ENCODE measurements at places on chromosomes 11 and 22.

- no peak for DNase-seq
Measured at GRCh38 chr11:6474413-6474792, 662 bp upstream of the TRIM3 start.

GRCh38 chr11:10319702-10320558 lies 15.1 kb downstream of the ADM start:
- DNase-seq, result no peak

DNA sequence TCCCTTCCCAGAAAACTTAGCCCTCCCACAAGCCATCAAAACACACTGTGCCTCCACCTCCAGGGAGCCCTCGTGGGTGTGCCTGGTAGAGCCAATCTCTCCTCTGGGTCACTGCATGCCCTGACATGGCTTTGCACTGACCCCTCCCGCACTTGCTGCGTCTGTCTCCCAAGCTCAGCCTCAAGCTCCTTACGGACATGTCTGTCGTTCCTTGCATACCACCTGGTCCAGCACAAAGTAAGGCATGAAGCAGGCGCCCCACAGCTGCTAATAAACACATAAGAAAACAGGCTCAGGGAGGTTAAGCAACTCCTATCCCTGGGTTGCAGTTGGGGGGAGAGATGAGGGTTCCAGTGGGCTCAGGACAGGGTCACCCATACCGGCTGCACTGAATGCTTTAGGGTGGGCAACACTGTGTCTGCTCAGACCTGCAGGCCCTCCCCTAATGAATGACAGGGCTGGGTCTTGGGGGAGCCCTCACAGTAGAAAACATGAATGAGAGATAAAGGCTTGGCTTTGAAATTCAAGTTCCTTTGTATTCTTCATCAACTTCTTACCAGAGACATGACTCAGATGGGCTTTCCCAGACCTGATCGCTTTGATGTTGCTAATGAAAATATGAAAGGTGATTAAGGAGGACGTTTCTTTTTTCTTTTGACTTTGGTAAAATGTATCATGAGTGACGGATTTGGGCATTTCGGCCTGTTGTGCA lies 38.0 kb downstream of the PHF21B start:
- DNase-seq, result no peak

GRCh38 chr22:49827853-49828598 lies at the start of gene BRD1:
Gene BRD1, minus strand, starts transcription at chr22:49827873. Its CDS starts 3,556 bp downstream, at chr22:49824317.
- DNase-seq, result peak; percentile 61

- no peak for DNase-seq
Measured at GRCh38 chr22:39174498-39175352, 22.2 kb upstream of the CBX7 start.

DNA sequence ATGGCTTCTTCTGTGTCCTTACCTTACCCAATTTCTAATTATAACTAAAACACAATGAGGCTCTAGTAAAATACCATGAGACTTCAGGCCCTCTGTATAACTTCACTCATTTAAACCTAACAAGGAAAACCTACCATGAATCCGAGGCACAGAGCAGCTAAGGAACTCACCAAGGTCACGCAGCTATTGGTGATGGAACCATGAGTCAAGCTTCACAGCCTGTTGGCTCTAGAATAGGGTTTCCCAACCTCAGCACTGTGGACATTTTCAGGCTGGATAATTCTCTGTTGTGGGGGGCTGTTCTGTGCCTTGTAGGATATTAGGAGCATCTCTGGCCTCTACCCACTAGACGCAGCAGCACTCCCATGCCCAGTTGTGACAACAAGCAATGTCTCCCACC lies 75.7 kb downstream of the TIMP3 start:
- DNase-seq, result no peak

- DNase-seq, result no peak
Measured at GRCh38 chr11:100556781-100557180, 130.3 kb upstream of the ARHGAP42 start.

DNA sequence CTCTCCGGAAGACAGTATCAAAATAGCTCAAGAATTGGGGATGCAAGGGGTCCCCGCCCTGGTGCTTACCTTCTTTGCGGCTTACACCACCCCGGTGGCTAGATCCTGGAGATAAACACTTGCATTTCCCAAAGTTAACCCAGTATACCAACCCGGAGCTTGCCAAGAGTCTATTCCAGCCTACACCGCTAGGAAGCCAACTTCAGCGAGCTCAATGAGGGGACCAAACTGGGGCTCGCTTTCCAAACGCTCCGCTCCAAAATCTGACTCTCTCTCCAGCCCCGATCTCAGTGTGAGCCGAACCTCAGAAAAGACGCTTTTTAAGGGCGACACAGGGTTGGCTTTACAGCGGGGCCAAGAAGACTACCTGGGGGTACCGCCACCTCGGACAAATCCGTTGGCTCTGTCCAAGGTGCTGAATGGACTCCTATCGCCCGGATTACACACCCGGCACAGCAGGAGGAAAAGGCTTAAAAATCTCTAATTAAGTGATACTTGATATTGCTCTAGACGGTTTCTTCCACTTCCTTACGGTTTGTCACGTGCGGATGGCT lies 20.1 kb upstream of the BDNF start:
- no peak for DNase-seq

- DNase-seq, result no peak
Measured at GRCh38 chr22:30048681-30049080, 31.6 kb upstream of the HORMAD2 start.

- DNase-seq, result no peak
Measured at GRCh38 chr11:20014067-20014402, 146.2 kb downstream of the DBX1 start.

DNA sequence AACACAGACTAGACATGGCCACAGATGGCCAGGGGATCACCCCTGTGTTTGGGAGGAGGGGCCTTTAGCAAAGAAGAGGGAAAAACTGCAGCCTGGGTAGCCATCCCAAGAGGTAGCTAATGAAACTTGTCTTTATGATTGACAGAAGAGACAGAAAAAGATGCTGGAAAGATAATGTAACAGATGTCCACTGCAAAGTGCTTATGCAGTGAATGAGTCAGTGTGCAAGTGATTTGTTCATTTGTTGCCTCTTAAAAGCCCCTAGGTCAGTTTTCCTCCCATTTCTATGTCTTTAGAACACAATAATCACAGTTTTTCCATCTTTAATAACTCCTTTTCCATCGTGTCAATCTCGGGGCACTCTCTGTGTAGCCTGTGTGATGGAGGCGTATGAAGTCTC lies 57.2 kb downstream of the INSC start:
- no peak for DNase-seq

DNA sequence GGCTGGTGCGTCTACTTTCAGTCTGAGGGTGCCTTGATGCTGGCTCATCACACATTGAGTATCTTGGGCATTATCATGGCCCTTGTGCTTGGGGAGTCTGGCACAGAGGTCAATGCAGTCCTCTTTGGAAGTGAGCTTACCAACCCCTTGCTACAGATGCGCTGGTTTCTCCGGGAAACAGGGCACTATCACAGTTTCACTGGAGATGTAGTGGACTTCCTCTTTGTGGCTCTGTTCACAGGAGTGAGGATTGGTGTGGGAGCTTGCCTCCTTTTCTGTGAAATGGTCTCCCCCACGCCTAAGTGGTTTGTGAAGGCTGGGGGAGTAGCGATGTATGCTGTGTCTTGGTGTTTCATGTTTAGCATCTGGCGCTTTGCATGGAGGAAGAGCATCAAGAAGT lies 4.9 kb downstream of the TLCD5 start:
- DNase-seq, result no peak

GRCh38 chr22:35406443-35406842 lies 6.5 kb downstream of the MCM5 start:
- DNase-seq, result no peak

DNA sequence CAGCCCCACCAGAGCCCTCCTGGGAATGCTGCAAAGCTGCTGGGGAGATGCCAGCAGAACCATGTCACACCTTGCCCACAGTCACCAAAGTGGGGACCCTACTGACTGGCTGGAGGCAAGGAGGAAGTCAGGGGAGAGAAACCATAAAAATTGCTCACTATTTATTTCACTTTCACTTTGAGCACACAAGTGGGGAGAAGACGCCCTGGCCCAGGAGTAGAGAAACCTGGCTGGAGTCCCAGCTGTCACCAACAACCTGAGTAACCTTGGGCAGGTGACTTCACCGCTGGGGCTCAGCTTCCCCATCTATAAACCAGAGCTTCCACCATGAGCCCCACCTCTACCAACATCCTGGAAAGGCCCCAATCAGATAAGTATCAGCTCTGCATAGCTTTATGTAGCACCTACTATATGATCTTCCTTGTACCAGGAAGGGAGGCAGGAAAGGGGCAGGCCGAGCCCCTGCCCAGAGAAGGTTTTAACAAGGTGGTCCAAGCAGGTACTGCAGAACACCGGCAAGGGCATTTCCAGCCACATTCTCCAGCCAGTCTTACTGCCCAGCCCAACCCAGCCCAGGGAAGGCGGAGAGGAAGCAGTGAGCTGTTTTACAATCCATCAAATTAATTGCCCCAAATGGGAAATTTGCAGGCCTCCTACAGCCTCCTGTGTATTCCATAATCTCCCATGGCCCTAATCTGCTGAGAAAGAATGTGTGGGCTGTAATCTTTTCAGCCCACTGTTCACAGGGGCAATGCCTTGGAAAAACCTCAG lies 27.6 kb downstream of the PLEKHA7 start:
- DNase-seq, result peak; percentile 36

GRCh38 chr11:82869657-82870056 lies 30.6 kb downstream of the PRCP start:
- no peak for DNase-seq

- DNase-seq, result no peak
Measured at GRCh38 chr11:123338266-123338800, 91.7 kb upstream of the GRAMD1B start.

DNA sequence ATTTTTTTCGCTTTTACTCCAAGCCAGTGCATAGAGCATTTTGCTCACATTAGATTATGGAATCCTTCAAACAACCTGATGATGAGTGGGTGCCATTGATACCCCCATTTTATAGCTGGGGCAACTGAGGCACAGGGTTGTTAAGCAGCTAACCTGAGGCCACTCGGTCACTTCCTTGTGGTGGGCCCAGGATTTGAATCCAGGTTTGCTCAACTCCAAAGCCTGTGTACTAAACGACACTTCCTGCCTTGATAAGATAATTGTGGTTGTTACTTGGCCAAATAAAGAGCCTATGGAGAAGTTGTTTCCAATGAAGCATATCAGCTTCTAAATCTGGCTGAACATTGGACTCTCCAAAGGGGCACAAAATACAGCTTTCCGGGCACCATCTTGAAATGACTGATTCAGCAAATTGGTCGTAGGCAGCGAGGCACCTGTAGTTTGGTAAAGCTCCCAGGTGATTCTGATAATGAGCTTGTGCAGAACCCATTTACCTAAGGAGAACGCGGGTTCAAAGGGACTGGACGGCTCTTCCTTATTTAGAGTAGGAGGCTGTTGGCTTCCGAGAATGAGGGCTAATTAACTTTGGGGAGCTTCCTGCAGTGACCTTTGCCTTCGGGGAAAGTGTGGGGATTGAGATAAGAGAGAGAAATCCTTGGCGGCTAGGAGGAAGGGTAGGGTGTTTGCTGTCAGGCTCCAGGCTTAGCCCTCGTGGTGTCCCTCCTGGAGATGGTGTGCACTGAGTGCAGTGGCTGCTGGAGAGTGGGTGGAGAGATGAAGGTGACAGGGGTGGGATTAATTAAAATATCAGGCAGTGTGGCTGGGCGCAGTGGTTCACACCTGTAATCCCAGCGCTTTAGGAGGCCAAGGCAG lies 17.5 kb upstream of the EHF start:
- DNase-seq, result no peak

DNA sequence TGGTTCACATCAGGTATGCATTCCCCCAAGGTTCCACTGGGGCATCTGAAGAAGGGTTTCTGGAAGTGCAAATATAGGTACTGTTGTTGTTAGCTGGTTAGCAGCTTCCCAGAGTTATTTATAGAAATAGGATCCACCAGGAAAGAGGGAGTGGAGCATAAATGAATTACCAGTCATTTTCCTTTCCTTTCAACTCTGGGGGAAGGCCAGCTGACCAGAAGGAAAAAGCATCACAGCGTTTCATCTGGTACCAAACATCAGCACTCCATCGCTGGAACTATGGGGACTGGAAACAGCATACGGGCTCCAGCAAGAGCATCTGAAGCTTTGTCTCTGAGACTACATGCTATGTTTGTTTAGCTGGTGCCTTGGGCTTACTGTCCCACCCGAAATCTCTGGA lies 378.2 kb upstream of the NARS2 start:
- DNase-seq, result no peak

DNA sequence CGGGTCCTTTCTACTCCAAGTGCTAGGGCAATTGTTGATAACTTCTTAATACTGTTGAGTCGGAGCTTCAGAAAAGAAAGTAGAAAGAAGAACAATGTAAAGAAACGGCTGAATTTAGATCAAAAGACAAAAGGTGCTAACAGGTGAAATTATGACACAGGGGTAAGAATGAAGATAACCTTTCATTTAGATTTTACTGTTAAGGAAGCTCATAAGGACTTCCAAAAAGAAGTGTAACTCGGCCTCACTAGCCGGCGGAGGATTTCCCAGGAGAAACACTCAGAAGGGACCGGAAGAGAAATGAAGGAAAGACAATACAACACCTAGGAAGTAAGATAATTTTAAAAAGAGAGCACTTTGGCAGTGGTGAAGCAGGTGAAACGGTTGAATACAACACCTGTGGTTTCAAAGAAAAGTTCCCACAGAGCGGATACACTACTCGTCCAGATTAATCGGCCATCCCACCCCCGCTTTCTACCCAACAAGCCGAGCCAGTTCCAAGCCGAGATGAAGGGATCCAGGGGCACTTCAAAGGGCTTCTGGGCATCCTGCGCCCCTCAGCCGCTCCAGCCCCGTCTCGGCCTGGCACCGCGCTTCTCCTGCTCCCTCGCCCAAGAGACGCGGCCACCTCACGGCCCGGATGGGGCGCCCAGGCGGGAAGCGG lies 737 bp downstream of the PPP2R1B start:
- DNase-seq, result no peak

DNA sequence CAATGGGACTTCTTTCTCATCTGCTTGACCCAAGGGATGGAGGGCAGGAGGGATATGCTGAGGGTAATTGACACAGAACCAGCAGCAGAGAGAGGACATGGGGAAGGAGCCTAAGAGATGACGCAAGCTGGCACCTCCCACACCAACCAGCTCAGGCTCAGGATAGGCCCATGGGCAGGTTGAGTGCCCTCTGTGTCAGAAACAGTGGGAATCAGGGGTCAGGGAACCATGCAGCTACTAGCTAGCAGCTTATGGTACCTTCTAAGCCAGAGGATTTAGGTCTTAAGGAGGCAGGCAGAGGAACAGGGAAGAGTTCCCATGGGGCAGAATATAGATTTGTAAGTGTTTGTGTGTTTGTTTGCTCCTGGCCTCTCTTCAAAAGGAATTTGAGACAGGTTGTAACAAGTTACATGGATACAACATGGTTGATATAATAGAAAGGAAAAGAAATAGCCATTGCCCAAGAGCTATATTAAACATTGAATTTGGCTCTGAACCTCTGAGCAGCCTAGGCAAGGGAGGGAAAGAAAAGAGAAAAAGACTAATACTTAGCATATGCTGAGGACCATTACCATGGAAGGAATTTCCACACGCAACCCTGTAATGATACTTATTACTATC lies 39.9 kb upstream of the NAV2 start:
- DNase-seq, result no peak
